ENCODE measurements at places on chromosomes 5 and 9. TPM values are rescaled to one million over a fixed set of nuclear protein-coding genes. Genes with fewer than 3 reads are reported as not detected.

GRCh38 chr5:149310947-149311658 lies 34.2 kb upstream of the GRPEL2 start:
- no peak for DNase-seq
- H3K4me3 ChIP-seq = no peak overlapping the region
- no peaks in the 10 kb centered on the region for H3K27me3 ChIP-seq
- no peak overlapping the region for H3K27ac ChIP-seq
- no peaks in the 10 kb centered on the region for H3K4me1 ChIP-seq

DNA sequence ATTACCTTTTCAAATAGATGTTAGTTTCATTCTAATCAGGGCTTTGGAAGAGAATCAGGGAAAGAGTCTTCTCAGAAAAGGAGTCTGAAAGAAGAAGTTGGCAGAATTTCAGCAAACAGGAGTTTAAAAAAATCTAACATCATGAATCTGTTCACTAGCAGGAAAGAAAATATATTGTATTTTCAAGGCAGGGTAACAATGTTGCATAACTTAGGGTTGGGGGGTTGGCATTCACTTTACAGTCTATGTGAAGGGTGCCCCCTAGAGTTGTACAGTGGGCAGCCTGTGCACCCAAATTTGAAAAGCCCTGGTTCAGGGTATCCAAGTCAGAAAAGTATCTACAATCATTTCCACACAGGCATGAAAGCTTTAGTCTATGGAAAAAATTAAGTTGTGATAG lies 348.4 kb upstream of the SLC30A5 start:
- H3K4me3 ChIP-seq = no peak overlapping the region
- H3K36me3 ChIP-seq = no peaks in the 10 kb centered on the region
- DNase-seq = no peak
- no peaks in the 10 kb centered on the region for H3K27me3 ChIP-seq
- H3K4me1 ChIP-seq = no peaks in the 10 kb centered on the region

- H3K27ac ChIP-seq = no peak overlapping the region
- no peak overlapping the region for H3K4me3 ChIP-seq
- no peaks in the 10 kb centered on the region for H3K27me3 ChIP-seq
- no peak for DNase-seq
Measured at GRCh38 chr5:137446615-137447014, 52.5 kb downstream of the SPOCK1 start.

DNA sequence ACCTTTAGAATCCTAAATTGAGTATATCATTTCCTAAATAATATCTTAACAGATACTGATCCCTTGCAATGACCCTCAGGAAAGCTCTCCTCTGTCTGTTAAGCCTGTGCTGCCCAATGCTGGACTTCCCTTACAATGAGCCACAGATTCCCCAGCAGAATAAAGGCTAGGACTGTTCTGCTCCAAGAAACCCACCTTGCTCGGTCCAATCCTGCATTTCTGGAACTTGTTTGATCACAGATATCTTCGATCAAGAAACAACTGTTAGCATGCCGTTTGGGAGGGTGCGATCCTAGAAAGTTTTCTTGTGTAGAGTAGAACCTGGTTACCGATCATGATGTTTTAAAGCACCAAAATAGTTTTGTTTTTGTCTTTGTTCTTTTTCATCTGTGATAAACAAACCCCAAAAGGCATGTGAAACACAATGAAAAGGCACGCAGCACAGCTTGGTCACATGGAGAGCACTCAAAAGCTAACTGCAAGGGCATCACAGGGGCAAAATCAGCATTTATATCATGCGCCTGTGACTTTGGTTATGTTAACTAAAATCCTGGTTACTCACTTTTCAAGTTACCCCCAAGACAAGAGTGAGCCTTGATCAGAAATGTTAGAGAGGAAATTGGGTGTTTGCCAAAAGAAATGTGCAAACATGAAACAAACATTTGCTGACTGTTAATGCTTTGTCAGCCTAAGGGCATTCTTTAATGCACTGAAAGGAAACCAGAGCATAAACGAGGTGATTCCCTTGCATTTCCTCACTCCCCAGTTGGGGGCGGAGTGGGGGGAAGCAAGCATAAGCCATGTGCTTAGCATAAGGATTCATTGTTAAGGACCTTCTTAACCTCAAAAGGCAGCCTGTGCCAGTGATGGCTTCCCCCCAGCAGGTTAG lies 61.9 kb upstream of the ADAMTS16 start:
- H3K27ac ChIP-seq = no peak overlapping the region
- H3K27me3 ChIP-seq = no peaks in the 10 kb centered on the region
- no peak overlapping the region for H3K4me3 ChIP-seq
- H3K4me1 ChIP-seq = no peaks in the 10 kb centered on the region
- no peak for DNase-seq

- H3K36me3 ChIP-seq = no peaks in the 10 kb centered on the region
- DNase-seq = no peak
- H3K4me1 ChIP-seq = no peaks in the 10 kb centered on the region
- H3K4me3 ChIP-seq = no peak overlapping the region
Measured at GRCh38 chr5:105101577-105101976, 1539.0 kb upstream of the NUDT12 start.

DNA sequence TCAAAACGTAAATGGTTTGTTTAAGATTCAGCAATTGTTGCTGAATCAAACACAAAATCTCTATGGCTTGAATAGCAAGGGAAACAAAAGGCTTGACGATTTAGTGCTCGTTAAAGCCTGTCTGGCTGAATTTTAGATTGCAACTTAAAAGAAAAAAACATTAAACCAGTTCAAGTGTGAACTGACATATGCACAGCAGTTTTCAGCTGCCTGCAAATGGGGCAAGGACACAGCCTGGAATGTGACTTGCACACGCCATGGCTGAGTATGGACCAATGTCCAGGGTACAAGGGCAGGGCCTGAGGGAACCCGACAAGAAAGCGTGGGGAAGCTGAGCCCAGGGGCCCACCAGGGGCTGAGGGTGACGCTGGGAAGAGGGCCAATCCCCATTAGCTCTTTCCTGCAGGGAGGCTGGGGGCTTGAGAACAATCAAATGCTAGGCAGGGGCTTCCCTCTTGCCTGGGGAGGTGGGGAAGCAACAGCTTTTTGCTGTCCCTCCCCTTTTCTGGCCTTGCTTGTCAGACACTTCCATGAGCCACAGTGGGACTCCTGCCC lies 89.6 kb upstream of the LRRTM2 start:
- no peaks in the 10 kb centered on the region for H3K36me3 ChIP-seq
- no peak overlapping the region for H3K4me3 ChIP-seq
- H3K4me1 ChIP-seq = no peaks in the 10 kb centered on the region
- no peaks in the 10 kb centered on the region for H3K27me3 ChIP-seq

- no peaks in the 10 kb centered on the region for H3K27me3 ChIP-seq
- H3K27ac ChIP-seq = no peak overlapping the region
- H3K36me3 ChIP-seq = no peaks in the 10 kb centered on the region
Measured at GRCh38 chr9:36698984-36699383, 126.3 kb downstream of the MELK start.

- H3K4me3 ChIP-seq = no peak overlapping the region
- H3K27ac ChIP-seq = no peak overlapping the region
- no peaks in the 10 kb centered on the region for H3K27me3 ChIP-seq
- H3K36me3 ChIP-seq = no peaks in the 10 kb centered on the region
- no peaks in the 10 kb centered on the region for H3K4me1 ChIP-seq
- no peak for DNase-seq
Measured at GRCh38 chr9:114030364-114030763, 47.7 kb downstream of the AMBP start.

GRCh38 chr9:127361561-127361960 lies 35.4 kb upstream of the SLC2A8 start:
- H3K27me3 ChIP-seq = no peaks in the 10 kb centered on the region
- peaks cover 7% of the 10 kb centered on the region for H3K36me3 ChIP-seq
- H3K4me1 ChIP-seq = no peaks in the 10 kb centered on the region
- no peak overlapping the region for H3K27ac ChIP-seq

- H3K27me3 ChIP-seq = no peaks in the 10 kb centered on the region
- no peak overlapping the region for H3K4me3 ChIP-seq
- H3K4me1 ChIP-seq = no peaks in the 10 kb centered on the region
- H3K36me3 ChIP-seq = no peaks in the 10 kb centered on the region
- no peak overlapping the region for H3K27ac ChIP-seq
Measured at GRCh38 chr9:109875495-109876129, 95.6 kb downstream of the PALM2AKAP2 start.

GRCh38 chr9:107810461-107810961 lies 320.9 kb upstream of the KLF4 start:
- H3K4me3 ChIP-seq = no peak overlapping the region
- H3K36me3 ChIP-seq = no peaks in the 10 kb centered on the region
- no peak for DNase-seq
- H3K27me3 ChIP-seq = no peaks in the 10 kb centered on the region

- no peak overlapping the region for H3K27ac ChIP-seq
- H3K36me3 ChIP-seq = no peaks in the 10 kb centered on the region
- no peaks in the 10 kb centered on the region for H3K4me1 ChIP-seq
- no peaks in the 10 kb centered on the region for H3K27me3 ChIP-seq
Measured at GRCh38 chr5:103929338-103930013, 366.9 kb upstream of the NUDT12 start.

DNA sequence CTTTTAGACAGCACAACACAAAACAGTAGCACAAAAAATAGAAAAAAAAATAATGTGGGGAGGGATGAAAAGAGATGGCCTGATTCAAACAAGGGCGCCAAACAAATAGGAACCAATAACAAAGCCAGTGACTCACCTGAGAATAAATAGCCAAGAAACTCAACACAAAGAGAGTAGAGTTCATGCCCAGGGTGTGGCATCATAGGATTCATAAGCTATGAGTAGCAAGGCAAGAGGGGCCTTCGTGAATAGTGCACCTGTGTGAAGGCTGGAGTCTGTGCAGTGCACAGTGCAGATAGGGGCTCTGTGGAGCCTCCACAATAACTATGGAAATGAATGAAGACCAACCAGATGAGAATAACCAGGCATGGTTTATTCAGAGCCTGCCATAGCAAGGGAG lies 541.7 kb downstream of the SPOCK1 start:
- no peaks in the 10 kb centered on the region for H3K4me1 ChIP-seq
- no peaks in the 10 kb centered on the region for H3K36me3 ChIP-seq
- no peak for DNase-seq
- H3K27me3 ChIP-seq = no peaks in the 10 kb centered on the region

DNA sequence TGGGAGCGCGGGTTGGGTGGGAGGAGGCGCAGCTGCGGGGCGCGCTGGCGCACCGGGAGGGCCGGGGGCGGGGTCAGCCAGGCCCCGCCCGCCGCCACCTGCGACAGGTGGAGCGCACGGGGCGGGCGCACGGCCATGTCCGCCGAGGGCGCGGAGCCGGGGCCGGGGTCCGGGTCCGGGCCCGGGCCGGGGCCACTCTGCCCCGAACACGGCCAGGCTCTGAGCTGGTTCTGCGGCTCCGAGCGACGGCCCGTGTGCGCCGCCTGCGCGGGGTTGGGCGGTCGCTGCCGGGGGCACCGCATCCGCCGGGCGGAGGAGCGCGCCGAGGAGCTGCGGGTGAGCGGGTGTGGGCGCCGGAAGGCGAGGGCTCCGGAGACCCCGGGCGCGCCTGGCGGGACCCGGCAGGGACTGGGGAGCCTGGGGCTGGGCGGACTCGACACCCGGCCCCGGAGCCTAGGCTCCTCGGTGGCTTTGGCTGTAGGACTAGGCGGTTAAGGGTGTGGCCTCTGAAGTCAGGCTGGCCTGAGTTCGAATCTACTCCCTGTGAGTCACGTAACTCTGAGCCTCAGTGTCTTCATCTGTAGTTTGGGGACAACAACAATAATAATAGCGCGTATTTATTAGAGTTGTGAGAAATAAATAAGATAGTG lies at the start of gene BSPRY:
TSS of gene BSPRY (plus strand) at position 97 of the 650 bp plus-strand sequence. CDS start at position 136, 39 bp downstream.
- DNase-seq = no peak
- H3K4me1 ChIP-seq = no peaks in the 10 kb centered on the region
- H3K4me3 ChIP-seq = peak within 1 kb of the TSS; percentile 36
- no peaks in the 10 kb centered on the region for H3K36me3 ChIP-seq
- no peak within 1 kb of the TSS for H3K27ac ChIP-seq

DNA sequence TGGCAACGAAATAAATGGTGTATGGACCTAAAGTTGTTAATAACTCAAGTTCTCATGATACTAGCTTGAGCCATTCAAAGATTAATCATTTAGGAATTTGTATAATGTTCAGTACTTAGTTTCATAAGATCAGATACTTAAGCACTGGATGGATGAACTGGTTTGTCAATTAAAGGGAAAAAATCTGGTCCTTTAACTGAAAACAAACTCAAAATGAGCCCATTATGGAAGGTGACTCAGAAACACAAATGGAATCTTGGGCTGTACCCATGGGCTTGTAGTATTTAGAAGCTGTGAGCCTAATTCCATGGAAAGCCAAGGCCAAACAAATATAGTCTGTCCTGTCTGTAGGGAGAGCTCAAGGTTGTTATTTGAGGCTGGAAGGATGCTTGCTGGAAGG lies 27.6 kb upstream of the ADRB2 start:
- H3K36me3 ChIP-seq = no peaks in the 10 kb centered on the region
- no peak for DNase-seq
- no peak overlapping the region for H3K4me3 ChIP-seq
- H3K27me3 ChIP-seq = no peaks in the 10 kb centered on the region

DNA sequence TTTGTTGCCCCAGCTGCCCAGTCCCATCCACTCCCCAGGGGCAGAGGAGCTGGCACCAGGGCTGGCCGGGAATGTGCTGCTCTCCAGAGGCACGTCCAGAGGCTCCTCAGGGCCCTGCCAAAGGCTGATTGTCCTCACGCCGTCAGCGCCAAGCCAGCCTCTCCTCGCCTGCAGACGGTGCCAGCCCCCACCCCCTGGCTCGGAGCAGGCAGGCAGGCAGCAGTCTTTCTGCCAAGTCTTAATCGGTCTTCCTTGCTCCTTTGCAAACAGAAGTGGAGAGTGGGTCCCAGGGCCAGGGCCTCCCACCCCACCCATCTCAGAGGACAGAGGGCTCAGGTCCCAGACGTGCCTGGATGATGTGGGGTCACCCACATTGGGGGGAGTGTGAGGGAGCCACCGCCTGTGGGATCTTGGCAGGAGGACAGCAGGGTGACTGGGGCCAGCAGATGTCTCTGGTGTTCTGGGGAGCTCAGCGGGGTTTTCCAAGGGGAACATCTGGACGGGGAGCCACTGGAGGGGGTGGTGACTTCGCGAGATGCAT lies 36.3 kb downstream of the FAM163B start:
- peak; percentile 91 for DNase-seq
- no peaks in the 10 kb centered on the region for H3K27me3 ChIP-seq
- H3K4me3 ChIP-seq = no peak overlapping the region
- no peaks in the 10 kb centered on the region for H3K36me3 ChIP-seq

GRCh38 chr9:112061152-112061740 lies 113.9 kb downstream of the SUSD1 start:
- H3K27me3 ChIP-seq = no peaks in the 10 kb centered on the region
- DNase-seq = peak; percentile 88
- H3K27ac ChIP-seq = peak overlapping the region; percentile 22
- no peak overlapping the region for H3K4me3 ChIP-seq

- H3K36me3 ChIP-seq = no peaks in the 10 kb centered on the region
- H3K4me1 ChIP-seq = no peaks in the 10 kb centered on the region
- no peak overlapping the region for H3K4me3 ChIP-seq
- DNase-seq = no peak
Measured at GRCh38 chr5:134255418-134256150, 29.7 kb upstream of the PPP2CA start.

- H3K4me3 ChIP-seq = no peak overlapping the region
- no peaks in the 10 kb centered on the region for H3K27me3 ChIP-seq
- H3K4me1 ChIP-seq = no peaks in the 10 kb centered on the region
- no peak overlapping the region for H3K27ac ChIP-seq
Measured at GRCh38 chr5:149355688-149356087, 2.2 kb upstream of the PCYOX1L start.

GRCh38 chr9:94703488-94704140 lies 22.9 kb upstream of the AOPEP start:
- H3K4me1 ChIP-seq = no peaks in the 10 kb centered on the region
- no peak for DNase-seq
- H3K36me3 ChIP-seq = no peaks in the 10 kb centered on the region
- no peak overlapping the region for H3K4me3 ChIP-seq
- H3K27me3 ChIP-seq = no peaks in the 10 kb centered on the region
- no peak overlapping the region for H3K27ac ChIP-seq

EIF4E1B gene
- not detected for total RNA-seq

PCDHGA10 gene
- total RNA-seq = 6.1 TPM

ZFP37 gene
- 6.8 TPM for total RNA-seq

ADRB2 gene
- total RNA-seq = 2.2 TPM

SAXO1 gene
- total RNA-seq = 0.29 TPM

MARVELD2 gene
- total RNA-seq = 0.97 TPM

FOXD4 gene
- total RNA-seq = 0.27 TPM

CSF2 gene
- not detected for total RNA-seq

IFNA13 gene
- total RNA-seq = not detected

Data from aorta (tissue), 5 donors.